ENCODE measurements at places on chromosomes 3 and 15.

- DNase-seq: no peak
Measured at GRCh38 chr3:59605318-59605717, 555.5 kb upstream of the CFAP20DC start.

GRCh38 chr15:39665629-39666250 lies 84.9 kb downstream of the THBS1 start:
- DNase-seq: no peak

GRCh38 chr3:198081421-198081844 lies 121.4 kb downstream of the LMLN start:
- DNase-seq: no peak

DNA sequence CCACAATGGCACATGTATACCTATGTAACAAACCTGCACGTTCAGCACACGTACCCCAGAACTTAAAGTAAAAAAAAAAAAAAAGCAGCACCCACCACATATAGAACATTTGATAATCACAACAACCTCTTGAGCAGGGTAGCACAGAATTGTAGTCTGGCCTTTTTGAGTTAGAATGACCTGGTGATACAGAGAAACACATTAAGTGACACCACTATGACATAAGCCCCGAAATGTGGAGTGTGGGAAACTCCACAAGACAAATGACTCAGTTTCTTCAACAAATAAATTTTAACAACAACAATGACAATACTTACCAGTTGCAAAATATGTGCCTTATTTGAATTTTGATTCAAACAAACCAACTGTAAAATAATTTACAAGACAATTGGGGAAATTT lies 46.4 kb downstream of the DRD3 start:
- DNase-seq: no peak

DNA sequence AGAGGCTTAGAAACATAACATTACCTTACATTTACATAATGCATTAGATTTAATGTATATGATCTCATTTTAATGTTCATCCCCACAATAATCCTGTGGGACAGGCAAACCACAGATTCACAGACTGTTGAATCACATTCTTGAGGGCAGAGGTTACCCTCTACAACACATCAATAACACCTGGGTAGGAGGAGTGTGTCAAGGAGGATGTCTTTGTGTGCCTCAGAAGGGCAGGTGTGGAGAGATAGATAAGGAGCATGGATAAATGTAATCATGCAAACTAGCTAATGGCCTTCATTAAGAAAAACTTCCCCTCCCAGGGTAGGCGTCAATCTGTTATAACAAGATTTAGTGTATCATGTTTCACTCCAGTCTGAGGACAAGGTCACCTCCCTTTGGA lies 12.9 kb upstream of the MB21D2 start:
- no peak for DNase-seq

DNA sequence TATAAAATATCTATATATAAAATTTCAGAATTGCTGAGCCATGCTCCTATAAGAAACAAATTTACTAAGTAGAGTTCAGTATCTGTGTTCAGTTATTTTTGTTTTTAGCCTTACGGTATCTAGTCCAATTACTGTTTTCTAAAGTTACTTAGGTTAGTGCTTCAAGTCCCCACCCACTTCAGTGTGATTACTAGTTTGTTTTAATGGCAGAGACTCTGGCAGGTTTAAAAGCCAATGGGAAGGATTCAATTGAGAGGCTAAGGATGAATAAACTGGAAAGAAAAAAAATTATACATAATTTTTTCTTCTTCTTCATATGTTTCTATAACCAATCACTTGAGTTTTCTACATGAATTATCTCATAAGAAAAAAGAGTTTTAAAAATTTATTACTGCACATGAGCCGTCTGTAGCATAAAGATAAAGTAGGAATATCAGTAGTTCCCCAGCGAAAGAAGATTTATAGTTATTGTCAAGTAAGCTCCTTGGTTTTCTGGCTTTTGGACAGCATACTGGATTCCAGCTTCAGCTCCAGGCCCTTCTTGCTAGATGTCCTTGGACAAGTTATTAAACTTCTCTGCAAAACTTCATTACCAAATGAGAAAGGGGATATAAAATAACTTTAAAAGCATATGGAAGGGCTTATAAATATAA lies 46.8 kb downstream of the AAGAB start:
- DNase-seq: no peak

GRCh38 chr3:106848099-106848498 lies 529.1 kb upstream of the CCDC54 start:
- DNase-seq: no peak

- DNase-seq: no peak
Measured at GRCh38 chr3:129278966-129279906, 566 bp downstream of the HMCES start.

- DNase-seq: no peak
Measured at GRCh38 chr3:14455571-14456317, 53.3 kb downstream of the SLC6A6 start.

GRCh38 chr3:52982839-52983238 lies 63.0 kb downstream of the SFMBT1 start:
- no peak for DNase-seq

DNA sequence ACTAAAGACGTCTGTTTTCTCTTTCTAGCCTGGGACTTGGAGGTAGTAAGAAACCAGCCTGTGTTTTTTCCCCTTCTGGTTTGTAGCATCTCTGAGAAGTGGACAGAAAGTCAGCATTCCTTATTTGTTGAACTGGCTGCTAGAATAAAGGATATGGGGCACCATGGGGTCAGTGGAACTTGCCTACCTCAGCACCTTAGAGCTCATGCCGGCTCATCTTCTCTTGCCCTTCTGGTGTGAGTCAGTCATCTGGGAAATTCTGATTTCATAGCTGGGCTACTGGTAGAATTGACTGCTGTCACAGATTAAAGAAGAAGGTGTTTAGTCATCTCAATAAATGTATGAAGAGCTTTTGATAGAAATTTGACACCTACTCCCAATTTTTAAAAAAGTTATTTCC lies 202.7 kb upstream of the TOPAZ1 start:
- DNase-seq: no peak

DNA sequence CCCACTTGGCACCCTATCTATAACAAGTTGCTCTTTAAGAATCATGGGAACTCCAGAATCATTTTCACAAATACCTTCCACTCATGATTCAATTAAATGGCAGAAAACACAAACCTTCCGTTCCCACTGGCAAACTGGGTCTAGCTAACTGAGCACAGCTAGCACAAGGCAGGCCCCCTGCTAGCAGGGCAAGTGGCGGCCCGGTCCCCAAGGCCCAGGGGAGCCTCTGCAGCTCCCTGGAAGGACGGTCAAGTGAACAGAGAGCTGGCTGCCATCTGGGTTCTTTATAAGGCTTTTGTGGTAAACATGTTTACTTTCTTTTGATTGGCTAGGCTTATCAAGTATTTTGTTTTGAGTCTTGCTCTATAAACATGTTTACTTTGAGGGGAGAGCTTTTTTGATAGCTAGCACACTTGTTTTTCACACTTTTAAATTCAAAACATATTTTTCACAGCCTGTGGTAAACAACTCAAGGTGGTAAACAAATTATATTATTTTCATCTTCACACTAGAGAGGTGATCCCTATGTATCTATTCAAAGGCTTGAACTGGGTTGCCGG lies 81.4 kb downstream of the FOXP1 start:
- no peak for DNase-seq

GRCh38 chr15:88830016-88830415 lies 26.8 kb downstream of the ACAN start:
- DNase-seq: no peak

GRCh38 chr3:45525920-45526203 lies 68.7 kb upstream of the LIMD1 start:
- no peak for DNase-seq

DNA sequence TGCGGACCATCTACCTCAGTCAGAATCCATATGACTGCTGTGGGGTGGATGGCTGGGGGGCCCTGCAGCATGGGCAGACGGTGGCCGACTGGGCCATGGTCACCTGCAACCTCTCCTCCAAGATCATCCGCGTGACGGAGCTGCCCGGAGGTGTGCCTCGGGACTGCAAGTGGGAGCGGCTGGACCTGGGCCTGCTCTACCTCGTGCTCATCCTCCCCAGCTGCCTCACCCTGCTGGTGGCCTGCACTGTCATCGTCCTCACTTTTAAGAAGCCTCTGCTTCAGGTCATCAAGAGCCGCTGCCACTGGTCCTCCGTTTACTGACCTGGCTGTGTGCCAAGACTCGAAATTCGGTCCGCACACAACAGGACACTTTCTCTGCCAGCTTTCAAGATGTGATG lies 21.9 kb downstream of the NRROS start:
- no peak for DNase-seq

GRCh38 chr3:116259984-116260383 lies 185.3 kb downstream of the LSAMP start:
- DNase-seq: no peak

DNA sequence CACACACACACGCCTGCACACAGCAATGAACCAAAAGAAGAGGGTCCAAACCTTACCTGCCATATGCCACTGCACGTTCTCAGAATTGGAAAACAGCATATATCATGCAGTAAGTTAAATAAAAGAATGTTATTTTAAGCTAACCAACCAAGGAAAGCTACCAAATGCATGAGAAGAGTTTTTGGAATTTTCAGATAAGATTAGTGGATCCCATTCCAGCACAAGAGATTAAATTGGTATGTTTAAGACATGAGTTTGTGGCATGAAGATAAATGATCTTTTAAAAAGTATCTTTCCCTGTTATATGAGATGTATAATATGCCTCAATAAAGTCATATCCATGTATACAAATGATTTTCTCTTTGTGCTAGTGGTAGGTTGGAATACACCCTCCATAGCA lies 811.4 kb downstream of the NR2F2 start:
- no peak for DNase-seq

GRCh38 chr15:76060118-76060989 lies 569 bp downstream of the TMEM266 start:
- no peak for DNase-seq

DNA sequence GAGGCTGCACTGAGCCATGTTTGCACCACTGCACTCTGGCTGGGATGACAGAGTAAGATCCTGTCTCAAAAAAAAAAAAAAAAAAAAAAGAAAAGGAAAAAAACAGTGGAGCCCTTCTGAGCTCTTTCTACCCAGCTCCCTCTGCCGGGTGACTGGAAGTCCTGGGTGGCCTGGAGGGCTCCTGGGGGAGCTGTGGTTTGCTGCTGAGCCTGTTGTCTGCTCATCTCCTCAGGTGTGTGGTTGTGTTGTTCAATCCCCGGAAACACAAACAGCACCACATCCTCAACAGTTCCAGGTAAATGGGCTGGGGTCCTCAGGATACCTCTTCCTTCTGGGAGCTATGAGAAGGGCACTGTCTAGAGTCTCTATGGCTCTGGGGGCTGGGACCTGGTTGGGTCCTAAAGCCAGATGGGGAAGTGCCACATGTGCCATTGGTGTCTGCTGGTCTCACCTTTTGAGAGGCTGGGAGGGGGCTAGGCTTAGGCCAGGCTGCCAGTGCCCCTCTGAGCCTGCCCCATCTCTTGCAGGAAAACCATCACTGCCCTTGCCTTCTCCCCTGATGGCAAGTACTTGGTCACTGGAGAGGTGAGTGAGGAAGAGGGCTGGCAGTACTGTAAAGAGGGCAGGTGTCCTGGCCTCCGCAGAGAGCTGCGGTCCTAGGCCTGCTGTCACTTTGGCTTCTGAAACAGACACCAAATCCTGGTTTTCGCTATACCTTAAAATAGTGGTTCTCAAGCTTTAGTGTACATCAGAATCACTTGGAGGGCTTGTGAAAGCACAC lies 17.1 kb upstream of the JMJD7 start:
- DNase-seq: no peak

DNA sequence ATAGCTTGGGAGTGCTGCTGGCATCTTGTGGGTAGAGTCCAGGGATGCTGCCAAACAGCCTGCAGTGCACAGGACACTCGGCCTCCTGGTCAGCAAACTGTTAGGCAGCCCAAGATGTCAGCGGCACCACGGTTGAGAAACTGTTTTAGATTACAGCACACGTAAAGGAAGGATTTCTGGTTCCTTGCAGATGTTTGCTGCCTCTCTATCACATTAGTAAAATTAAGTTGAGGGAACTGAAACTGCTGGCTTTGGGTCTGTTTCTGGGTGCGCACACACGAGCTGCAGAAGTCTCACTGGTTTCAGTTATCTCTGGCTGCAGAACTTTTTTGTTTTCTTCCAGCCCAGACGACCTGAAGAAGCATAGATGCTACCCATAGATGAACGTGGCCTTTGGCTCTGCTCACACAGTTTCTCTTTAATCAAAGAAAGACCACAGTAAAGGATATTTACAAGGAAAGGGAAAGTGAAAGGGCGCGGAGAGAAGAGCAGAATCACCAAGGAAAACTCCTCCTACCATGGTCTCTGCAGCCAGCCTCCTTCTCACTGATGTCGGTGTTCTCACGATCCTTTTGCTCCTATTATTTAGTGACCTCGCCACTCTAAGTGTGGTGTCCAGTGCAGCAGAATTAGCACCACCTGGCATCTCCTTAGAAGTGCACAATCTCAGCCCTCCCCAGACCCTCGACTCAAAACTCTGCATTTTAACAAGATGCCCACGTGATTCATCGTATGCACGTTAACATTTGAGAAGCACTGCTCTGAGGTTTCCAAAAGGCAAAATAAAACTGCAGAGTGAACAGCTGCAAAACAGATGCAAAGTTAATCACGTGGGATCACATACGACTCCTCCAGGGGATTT lies 50.6 kb upstream of the AKAP13 start:
- DNase-seq: peak; percentile 71

DNA sequence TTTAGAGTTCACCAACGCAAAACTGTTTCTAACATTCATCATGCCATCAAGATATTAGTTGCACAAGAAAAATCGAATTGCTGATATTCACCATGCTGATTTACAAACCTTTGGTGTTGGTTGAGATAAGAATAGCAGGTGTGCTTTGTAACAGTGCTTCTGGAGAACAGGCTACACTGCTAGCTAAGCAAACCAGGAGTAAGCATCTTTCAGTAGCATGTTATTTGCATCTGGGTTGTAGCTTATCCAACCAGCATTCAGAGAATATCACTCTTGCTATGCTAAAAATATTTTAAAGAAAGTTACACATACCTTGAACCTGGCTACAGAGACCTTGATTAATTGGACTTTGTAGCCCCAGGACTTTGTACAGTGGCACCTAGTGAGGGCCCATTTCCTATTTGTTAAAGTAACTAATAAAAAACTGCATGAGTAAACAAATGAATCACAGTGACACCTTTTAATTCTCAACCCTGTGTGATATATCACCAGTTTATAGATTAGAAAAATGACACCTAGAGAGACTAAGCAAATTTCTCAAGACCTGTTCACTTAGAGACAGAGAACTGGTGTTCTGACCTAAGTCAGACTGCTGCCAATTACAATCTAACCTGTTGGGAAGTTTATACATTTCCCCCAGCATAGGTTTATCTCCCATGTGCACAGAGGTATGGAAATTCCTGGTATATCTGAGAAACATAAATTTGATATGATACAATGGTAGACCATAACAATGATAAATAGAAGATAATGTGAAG lies 435.5 kb upstream of the TGFBR2 start:
- no peak for DNase-seq

Measured in fibroblast of skin of left quadriceps (primary cell).